ENCODE measurements at places on chromosomes 12 and 14. TPM values are rescaled to one million over a fixed set of nuclear protein-coding genes. Genes with fewer than 3 reads are reported as not detected.

The TAS2R31 gene
- polyA plus RNA-seq = 0.88 TPM

The FGF6 gene
- polyA plus RNA-seq = not detected

The NID2 gene
- 91.7 TPM for polyA plus RNA-seq

The GALNT8 gene
- polyA plus RNA-seq = 2.7 TPM

The TMPO gene
- 185 TPM for polyA plus RNA-seq

The AQP2 gene
- 128 TPM for polyA plus RNA-seq

The RIMBP2 gene
- polyA plus RNA-seq = 24.9 TPM

The ABCC9 gene
- polyA plus RNA-seq = 23.4 TPM

The MBD6 gene
- polyA plus RNA-seq = 61.1 TPM

The CRACR2A gene
- polyA plus RNA-seq = 1.7 TPM

The GALNT6 gene
- polyA plus RNA-seq = 4.5 TPM

The CPSF2 gene
- 57.6 TPM for polyA plus RNA-seq

The DLK1 gene
- polyA plus RNA-seq = 17.6 TPM

The BBOF1 gene
- polyA plus RNA-seq = 14.4 TPM

The SCN8A gene
- 2.5 TPM for polyA plus RNA-seq

The GPR132 gene
- polyA plus RNA-seq = 0.35 TPM

The ABCD2 gene
- polyA plus RNA-seq = not detected

The GALC gene
- 39.8 TPM for polyA plus RNA-seq

The OR6C4 gene
- not detected for polyA plus RNA-seq

The ADGRD1 gene
- 12.8 TPM for polyA plus RNA-seq

The RPS6KA5 gene
- 7.8 TPM for polyA plus RNA-seq

The ARHGAP5 gene
- polyA plus RNA-seq = 99.6 TPM

The FOXM1 gene
- polyA plus RNA-seq = 31.6 TPM

The C12orf50 gene
- 0.16 TPM for polyA plus RNA-seq

The NGB gene
- polyA plus RNA-seq = not detected

The CDC42BPB gene
- polyA plus RNA-seq = 78.6 TPM

The GSG1 gene
- polyA plus RNA-seq = 0.28 TPM

Data from renal pelvis (tissue), 12 donors.